ENCODE measurements at places on chromosomes 5 and 9.

DNA sequence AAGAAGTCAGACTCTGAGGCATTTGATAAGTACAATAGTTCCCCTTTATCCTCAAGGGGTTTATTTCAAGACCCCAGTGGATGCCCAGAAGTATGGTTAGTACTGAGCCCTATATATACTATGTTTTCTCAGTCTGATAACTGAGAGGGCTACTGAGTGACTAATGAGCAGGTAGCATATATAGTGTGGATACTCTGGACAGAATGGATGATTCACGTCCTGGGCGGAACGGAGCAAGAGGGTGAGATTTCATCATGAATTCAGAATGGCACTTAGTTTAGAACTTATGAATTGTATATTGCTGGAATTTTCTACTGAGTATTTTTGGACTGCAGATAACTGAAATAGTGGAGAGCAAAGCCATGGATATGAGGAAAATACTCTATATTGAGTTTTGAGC lies 457.6 kb downstream of the PLK2 start:
- no peak for DNase-seq

GRCh38 chr9:80066931-80067330 lies 495.2 kb downstream of the TLE4 start:
- no peak for DNase-seq

GRCh38 chr5:6545036-6545693 lies 87.7 kb downstream of the NSUN2 start:
- no peak for DNase-seq

DNA sequence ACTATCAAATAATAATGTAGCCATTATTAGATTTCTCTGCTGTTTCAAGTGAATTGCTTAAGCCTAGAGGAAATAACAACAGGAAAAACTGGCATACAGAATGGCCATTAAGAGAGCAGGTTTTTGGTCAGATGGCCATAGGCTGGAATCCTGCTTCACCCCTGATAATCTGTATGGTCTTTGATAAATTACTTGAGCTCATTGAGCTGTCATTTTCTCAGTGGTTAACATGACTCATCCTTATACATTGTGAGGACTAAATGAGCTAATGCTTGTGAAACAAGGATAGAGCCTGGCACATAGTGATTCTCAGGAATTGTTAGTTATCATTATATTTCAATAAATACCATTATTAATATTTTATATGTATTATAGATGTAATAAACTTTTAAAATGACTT lies 516.5 kb downstream of the KIF4B start:
- DNase-seq: no peak

DNA sequence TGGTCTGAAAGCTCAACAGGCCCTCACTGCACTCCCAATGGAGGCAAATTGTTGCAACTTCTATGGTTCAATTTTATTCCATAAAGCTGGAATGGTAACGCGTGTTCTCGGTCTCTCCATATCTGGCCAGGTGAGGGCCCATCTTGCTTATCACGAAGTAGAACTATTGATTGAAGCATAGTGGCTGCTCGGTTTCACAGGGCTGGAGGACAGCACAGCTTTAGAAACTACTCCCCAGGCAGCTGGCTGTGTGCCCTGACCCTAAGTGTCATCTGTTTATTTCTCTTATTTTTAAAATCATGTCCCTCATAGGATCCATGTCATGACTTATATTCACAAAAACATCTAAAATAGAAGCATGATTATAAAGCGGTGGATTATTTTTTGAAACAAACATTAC lies 223.4 kb downstream of the NPR3 start:
- DNase-seq: no peak

DNA sequence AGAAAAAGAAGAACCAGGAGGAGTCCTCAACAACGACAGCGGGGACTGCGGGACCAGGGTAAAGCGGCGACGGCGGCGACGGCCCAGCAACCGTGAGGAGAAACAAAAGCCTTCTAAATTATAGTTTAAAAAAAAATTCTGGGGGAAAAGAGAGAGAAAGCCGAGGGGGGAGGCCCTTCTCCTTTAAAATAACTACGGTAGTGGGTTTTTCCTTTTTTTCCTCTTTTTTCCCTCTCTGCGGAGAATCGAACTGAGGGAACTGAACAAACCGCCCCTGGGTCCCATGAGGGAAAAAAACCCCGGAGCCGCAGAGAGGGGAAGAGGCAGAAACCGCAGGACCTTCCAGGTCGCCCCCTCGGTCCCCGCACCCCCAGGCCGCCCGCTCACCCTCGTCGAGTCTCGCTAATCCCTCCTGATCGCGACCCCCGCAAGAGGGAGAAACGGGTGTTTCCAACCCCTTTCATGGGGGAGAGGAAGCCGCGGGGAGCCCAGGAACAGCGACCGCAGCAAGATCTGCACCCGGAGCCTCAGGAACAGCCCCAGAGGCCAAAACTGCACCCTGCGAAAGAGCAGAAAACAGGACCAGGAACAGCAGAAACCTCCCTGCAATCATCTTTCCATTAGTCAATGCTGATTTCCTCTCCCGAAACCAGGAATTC lies 453 bp downstream of the CPEB4 start:
- no peak for DNase-seq

DNA sequence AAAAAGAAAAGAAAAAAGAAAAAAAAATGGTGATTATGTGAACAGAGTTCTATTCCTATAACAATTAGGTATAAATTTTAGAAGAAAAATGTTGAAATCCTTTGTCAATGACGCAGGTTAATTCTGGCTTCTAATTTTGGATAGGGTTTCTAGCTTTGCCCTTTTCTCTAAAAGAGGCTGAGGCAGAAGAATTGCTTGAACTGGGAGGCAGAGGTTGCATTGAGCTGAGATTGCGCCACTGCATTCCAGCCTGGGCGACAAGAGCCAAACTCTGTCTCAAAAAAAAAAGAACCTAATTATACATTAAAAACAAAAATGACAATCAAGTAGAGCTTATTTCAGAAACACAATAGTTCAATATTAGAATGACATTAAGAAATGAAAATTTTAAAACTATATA lies 2.9 kb downstream of the STXBP1 start:
- DNase-seq: no peak

- no peak for DNase-seq
Observed at GRCh38 chr5:33321026-33321425, 119.7 kb upstream of the TARS1 start.

- DNase-seq: no peak
Observed at GRCh38 chr5:174436750-174437149, 287.6 kb upstream of the MSX2 start.

- no peak for DNase-seq
Observed at GRCh38 chr9:8844549-8844948, 1045.0 kb upstream of the DMAC1 start.
